Right atrium auricular region (tissue), 2 donors: ENCODE measurements at places on chromosomes 1 and 21.
A peak's percentile ranks its signal among the peaks of the same experiment; 100 is the strongest.

DNA sequence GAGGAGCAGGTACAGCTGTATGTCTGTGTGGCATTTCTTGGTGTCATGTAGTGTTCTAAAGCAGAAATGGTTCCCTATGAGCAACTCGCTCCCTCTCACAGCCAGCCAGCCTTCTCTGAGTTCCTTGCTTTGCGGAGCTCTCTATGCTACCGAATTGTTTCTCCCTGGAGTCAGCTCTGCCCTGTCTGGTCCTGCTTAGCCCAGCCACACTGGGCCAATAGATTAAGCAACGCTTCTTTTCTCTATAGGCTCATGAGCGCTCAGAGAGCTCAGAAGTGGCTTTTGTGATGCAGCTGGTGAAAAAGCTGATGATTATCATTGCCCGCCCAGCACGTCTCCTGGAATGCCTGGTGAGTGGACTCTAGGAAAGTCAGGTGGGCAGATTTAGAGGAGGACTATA lies 113.1 kb downstream of the PIK3R3 start:
- DNase-seq: no peak

- DNase-seq: no peak
Measured at GRCh38 chr1:167987174-167987573, 50.3 kb upstream of the MPC2 start.

- DNase-seq: no peak
Measured at GRCh38 chr1:93623875-93624274, 57.8 kb downstream of the BCAR3 start.

GRCh38 chr1:227869851-227870305 lies 54.4 kb downstream of the PRSS38 start:
- no peak for DNase-seq

DNA sequence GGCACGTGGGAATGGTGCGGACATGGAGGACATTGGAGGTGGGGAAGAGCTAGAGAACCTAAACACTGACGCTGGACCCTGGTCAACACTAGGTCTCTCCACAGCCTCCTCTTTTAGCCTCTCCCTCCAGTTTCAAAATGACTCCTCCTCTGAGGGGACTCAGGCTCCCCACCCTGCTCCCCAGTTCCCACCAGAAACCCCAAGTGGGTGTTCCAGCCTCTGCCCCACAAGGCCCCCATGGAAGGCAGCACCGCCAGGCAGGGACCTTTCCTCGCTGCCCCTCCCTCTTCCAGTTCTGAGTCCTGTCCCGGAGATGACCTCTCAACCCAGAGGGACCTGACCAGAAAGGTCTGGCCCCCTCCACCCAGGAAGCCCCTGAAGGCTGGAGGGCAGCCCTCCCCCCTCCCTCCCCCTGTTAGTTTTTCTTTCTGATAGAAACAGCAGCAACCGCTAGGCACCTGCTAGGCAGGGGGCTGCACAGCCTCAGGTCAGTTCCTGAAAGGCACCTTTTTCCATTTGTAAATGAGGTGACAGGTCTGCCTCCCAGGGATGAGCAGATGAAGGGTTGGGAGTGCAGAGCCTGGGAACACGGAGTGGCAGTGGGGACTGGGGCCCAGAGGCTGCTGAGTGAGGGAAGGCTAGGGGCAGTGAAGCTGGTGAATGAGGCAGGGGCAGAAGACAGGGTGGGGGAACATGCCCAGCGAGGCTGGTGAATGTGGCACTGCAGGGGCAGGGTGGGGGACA lies 9.3 kb upstream of the ITGB2 start:
- no peak for DNase-seq

DNA sequence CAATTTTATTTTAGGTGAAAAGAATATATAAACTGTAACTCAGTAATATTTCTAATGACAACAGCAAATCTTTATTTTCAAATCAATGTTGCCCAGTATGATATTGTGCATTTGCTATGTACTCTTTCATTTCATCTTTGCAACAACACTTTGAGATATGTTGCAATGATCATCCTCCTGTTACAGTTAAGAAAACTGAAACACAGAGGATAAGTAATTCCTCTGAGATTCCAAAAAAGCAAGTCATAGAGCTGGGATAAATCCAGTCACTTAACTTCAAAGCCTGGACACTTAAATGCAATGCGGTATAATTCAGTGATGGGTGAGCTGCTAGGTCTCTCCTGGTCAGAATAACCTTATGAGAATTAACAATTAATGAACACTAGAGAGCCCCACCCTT lies 48.6 kb upstream of the EXO1 start:
- DNase-seq: no peak

DNA sequence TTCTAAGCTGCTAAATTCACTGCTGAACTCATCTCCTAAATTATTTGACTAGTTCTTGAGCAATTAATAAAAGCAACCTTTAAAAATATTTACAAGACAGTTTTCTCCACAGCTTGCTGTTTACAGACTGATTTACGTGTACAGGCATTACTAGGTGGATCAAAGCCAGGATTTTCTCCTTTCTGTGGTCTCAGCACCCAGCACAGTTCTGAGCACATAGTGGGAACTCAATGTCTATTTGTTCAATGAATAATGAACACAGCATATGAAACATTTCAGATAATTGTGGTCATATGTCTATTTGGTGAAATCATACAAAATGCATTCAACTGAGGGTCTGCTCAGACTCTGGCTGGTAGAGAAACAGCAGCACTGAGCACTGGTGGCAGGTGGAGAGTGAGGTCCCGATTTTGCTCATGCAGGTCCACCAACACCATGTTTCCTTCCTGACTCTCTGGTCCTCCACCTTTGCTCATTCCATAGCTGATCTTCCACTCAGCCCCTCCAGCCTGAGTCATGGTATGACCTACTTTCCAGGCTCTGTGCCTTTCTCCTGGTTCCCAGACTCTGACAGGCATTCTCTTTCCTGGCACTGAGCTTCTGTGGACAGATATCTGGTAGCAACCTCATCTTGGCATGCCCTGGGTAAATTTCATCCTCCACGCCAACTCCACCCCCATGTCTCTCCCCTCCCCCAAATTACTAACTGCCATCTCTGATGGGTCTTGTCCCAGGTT lies 311.3 kb downstream of the TGFB2 start:
- DNase-seq: no peak

DNA sequence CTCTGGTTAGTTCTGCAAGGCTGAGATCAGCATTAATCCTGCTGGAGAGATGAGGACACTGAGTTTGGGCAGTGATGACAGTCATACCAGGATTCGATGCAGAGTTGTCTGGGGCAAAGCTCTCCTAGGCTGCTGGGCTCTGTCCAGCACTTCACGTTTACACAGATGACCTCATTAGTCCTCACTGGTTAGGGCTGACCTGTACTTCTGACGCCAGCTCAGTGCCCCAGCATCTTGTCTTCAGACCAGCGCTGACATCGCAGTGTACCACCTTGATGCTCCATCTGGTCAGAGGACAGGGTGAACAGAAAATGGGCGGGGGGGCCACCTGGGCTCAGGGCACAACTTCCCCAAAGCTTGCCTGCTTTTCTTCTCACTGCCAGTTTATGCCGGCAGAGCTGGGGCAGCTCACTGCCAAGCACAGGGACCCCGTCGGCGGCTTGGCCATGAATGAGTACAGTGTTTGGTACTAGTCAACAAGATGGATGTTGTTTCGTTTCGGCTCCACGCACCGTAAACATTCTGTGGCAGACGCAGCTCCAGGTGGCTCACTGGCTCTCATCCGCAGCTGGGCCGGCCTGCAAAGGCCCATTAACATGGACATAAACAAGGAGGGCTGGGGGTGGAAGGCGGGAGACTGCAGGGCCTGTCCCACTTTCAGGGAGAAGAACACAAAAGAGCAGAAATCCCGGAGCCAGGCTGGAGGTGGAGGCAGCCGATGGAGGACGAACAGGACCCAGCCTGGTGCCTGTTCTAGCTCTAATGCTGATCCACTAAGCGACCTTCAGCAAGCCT lies 118.7 kb downstream of the GLIS1 start:
- DNase-seq: no peak

DNA sequence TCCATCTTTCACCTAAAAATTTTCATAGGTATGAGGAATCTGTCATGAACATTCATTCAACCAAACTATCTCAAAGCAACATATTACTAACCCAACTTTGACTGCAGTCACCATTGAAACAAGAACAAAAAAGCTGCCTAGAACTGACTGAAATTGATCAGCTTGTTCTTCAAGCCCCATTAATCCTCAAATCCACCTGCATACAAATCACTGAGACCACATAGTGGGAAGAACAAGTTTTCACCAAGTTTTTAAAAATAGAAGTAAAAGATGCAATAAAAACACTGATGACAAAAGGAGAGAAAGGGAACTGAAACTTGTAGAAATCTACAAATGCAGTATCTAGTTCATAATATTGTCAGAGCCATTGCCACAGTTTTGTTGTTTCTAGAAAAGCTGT lies 6.1 kb downstream of the SORT1 start:
- no peak for DNase-seq

DNA sequence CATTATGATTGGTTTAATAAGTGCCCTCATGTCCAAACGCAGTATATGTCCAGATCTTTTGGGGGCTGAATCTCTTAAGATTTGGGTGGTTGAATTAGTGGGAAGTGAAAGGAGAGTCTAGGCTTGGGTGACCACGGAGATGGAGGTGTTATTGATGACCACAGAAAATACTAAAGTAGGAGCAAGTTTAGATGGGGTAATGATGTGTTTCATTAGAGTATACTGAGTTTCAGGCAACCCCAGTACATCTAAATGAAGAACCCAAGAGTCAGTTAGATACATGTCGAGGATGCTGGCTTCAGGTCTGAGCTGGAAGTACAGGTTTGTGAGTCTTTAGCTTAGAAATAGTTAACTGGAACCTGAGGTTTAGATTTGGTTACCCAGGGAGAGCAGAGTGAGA lies 6.5 kb upstream of the ZZZ3 start:
- no peak for DNase-seq

DNA sequence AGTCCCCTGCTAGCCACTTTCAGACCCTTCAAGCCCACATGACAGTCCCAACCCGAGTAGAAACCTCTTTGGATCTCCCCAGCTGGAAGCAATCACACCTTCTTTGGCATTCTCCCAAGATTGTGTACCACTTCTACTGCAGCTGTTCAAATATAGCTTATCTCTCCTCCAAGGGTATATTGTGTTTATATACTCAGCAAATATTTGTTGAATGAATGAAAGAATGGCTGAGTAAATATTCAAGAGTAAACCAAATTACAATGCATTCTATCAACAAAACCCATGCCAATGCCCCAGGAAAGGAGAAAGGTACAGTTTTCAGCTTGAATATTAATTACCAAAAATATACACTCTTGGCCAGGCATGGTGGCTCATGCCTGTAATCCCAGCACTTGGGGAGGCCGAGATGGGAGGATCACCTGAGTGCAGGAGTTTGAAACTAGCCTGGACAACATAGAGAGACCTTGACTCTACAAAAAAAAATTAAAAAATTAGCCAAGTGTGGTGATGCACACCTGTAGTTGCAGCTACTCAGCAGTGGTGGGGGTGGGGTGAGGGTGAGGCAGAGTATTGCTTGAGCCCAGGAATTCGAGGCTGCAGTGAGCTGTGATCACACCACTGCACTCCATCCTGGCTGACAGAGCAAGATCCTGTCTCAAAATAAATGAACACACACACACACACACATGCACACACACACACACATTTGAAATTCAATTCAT lies 68.5 kb downstream of the NIBAN1 start:
- no peak for DNase-seq

DNA sequence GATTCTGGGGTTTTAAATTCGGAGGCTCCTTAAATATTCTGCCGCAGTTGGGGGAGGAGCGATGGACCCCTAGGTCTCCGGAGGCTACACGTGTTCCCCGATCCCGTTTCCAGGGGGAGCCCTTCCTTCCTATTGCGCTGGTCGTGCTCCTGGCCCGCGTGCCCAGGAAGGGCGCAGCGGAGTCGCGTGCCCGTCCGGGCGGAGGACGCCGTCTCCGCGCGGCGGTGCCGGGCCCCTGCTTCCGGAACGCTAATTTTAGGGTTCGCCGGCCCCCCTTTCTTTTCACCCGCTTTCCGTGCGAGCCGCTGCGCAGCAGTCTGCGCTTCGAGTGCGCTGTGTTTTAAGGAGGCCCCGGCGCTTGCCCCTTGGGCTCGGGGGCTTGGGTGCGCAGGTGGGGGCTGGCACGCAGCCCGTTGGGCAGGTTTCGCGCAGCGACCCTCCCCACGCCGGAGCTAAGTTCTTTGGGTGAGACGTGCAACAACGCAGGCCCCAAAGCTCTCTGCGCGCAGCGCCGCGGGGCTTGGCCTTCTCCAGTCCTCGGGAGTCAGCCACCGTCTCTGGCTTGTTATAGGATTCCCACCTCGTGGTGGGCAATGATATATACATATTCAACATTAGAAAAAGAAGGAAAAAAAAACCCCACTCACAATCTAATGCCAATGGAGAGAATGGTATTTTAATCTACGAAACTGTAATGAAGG lies 43.5 kb upstream of the DNAJC6 start:
- DNase-seq: no peak

GRCh38 chr1:153293851-153294250 lies 18.9 kb downstream of the PGLYRP3 start:
- DNase-seq: peak; percentile 9

DNA sequence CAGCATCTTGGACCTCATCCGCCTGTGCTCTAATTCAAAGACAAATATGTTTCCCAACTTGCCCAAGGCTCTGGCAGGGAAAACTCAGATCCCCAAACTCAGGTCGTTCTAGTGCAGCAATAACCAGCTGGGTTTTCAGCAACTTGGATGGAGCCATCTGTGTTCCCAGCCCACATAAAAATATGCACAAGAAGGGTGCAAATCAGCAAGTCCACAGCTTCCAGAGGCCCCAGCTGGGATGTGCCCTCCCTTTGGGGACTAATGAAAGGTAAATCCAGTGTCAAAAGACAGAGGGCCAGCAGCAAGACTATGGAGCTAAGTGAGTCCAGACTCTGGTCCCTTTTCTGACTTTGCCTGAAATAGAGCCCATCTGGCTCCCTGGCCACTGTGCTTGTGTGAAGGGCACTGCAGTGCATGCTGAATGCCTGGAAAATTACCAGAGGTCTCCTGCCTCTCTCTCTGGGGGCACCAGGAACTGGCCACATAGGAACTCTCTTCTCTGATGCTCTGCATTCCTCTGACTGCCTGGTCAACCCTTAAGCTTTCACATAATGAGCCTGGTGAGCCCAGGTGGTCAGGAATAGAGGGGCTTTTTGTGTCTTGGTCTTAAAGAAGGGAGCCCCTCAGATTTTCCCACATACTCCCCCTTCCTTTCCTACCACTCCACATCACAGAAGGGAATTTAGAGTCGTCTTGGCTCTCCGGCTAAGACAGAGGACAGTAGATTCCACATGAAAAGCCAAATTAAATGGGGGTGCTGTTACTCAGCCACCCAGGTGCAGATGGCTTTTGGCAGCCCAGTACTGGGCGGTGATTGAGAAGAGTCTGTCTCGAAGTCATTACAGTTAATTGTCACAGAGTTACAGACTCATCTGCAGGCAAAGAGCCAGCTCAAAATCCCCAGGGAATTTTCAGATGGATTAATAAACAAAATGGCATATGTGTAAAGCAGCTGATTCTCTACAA lies 88.1 kb upstream of the C1orf21 start:
- DNase-seq: no peak

- DNase-seq: no peak
Measured at GRCh38 chr21:42405064-42406013, 1.6 kb downstream of the UBASH3A start.

GRCh38 chr1:84892705-84893618 lies at the start of gene LPAR3:
TSS of gene LPAR3 (minus strand) at chr1:84893206. CDS start at chr1:84866120, 27,086 bp downstream.
- no peak for DNase-seq
